ENCODE measurements at places on chromosomes 13 and 19.

GRCh38 chr19:27748551-27749152 lies 1464.3 kb downstream of the UQCRFS1 start:
- DNase-seq = no peak

DNA sequence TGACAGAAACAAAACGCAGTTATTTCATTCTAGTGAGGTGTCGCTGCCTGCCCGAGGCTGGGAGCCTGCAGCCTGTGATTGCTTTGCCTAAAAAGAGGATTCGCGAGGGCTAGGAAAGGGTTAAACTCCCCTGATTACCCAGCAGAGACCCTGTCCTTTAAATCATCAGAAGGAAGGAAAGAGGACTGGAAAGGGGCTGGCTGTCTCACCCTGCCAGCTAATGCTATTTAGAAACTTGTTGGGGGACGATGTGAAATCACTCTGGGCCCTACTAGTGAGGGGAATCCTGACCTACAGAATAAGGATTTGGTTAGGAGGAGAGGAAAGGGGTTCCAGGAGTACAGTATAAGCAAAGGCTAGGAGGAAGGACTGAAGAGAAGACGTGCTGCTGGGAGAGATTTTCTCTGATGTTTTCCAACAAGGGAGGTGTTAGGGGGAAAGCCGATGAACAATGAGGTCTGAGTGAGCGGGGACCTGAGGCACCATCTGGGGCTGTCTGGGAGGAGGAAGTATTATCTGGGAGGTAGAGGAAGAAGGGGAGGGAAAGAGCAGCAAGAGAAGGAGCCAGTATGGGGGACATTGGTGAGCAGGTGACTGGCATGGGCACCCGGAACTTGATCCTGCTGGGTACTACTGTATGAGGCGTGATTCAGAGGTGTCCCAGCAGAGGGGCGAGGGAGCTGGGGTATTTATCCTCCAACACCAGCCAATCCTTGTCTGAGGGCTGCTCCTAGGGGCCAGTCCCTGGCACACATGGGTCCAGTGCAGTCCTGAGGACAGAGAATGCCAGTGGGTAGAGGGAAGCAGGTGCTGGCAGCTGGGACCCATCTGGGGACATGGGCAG lies 55.7 kb upstream of the PTPRS start:
- DNase-seq = no peak

GRCh38 chr13:37667702-37668101 lies 69.1 kb upstream of the POSTN start:
- DNase-seq = no peak

DNA sequence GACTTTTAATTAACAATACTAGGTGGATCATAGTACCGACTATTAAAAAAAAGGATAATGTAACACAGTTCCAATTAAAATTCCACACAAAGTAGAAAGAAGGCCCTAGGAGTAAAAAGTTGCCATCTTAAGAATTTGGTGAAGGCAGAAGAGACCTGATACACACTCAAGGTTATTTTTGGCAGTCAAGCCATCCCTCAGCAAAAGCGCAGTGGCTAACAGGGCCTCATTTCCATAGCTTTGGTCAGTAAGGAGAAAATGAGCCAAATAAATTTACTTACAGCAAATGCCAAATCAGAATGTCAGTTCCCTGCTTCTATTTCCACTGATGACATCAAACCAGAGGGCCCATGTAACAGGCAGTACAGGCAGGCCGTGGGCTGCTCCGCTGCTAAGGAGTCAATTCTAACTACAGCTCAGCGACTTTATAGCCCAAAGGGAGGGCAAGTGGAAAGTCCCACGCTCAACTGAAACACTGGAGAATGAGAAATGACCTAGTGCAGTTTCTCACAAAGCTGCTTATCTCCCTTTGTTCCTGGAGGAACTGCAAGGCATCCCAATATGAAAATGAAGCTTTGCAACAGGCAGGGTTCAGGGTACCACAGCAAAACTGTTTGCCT lies 6.3 kb downstream of the ARGLU1 start:
- no peak for DNase-seq

- no peak for DNase-seq
Observed at GRCh38 chr13:33677215-33677614, 140.7 kb upstream of the RFC3 start.

DNA sequence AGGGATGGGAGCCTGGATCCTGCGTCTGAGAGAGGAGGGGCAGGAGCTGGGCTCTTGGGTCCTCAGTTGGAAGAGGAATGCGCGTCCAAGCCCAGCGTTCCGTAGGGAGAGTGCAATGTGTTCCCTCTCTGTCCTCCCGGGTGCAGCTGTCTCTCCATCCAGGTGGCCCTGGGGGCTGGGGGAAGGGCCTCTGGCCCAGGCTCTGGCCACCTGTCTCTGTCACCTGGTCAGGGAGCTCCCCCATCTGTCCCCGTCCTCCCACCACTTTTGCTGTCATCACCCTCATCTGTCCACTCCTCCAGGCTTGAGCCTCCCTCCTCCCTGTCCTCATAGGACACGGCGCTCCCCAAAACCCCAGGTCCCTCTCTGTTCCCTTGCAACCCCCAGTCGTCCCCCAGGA lies 3.7 kb upstream of the SBK2 start:
- peak; percentile 20 for DNase-seq

GRCh38 chr19:52536448-52536800 lies 9.0 kb downstream of the ZNF808 start:
- DNase-seq = no peak

- DNase-seq = peak; percentile 82
Observed at GRCh38 chr13:76473552-76474134, 412.6 kb downstream of the KCTD12 start.

GRCh38 chr19:35560677-35561076 lies 2.8 kb downstream of the ATP4A start:
- no peak for DNase-seq

GRCh38 chr13:52978989-52979388 lies 49.6 kb upstream of the OLFM4 start:
- DNase-seq = no peak

- no peak for DNase-seq
Observed at GRCh38 chr13:64538711-64539110, 2691.4 kb downstream of the PCDH9 start.

DNA sequence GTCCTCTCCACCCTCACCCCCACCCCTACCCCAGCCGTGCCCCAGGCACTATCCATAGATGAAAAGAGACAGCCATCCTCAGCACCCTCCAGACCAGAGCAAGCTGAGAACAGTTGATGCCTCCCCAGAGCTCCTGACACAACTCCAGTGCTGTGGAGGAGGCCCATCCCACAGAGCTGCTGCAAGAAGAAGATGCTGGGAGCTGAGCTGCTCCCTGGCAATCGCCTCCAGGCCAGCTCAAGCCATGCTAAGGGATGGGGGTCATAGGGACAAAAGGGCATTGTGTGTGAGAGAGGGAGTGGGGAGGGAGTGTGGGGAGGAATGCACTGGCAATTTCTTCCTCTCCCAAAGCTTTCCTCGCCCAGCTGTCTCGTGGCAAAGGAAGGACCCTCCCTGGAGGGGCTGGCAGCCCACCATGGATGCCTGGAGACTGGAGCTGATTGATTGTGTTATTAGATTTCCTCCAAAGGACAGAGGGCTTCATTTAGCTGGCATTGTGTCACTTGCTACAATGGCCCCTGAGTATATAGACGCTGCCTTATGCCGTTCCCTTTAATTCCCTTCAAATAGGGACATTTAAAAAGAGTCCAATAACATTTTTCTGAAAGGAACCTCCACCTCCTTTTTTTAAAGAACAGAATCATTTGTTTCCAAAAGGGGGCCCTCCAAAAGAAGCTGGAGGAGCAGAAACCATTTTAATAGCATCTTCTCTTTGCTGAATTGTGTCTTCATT lies 476.4 kb downstream of the FOXO1 start:
- no peak for DNase-seq

DNA sequence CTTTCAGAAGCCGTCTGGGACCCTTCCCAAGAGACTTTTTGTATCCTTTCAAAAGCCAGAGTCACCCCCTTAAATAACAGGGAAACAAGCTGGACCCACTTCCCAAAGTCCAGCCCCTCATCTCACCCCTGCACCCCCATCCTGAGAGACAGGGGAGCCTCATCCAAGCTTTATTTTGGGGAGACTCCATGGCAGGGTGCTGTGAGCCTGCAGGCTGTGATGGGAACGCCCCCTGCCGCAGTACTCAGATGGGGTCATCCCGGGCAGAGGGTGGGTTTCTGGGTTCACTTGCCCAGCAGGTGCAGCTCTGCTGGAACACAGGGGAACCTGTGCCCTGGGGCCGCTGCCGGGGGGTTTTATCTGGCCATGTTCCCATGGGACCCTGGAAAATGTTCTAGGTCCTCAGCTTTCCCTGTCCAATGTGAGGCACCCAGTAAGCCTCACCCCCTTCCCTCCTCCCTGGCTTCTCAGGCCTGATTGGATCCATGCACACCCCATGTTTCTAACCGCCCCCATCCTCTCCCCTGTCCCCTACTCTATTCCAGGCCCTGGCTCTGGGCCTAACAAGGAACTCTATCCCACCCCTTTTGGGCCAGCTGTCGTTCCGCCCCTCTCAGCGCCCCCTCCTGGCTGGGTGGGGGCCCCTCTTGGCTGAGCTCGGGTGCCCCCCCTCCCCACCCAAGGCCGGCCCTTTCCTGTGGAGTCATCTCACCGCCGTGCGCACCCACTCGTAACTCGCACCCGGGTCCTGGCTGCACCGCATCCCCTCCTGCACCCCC lies 1.0 kb downstream of the HIF3A start:
- no peak for DNase-seq

DNA sequence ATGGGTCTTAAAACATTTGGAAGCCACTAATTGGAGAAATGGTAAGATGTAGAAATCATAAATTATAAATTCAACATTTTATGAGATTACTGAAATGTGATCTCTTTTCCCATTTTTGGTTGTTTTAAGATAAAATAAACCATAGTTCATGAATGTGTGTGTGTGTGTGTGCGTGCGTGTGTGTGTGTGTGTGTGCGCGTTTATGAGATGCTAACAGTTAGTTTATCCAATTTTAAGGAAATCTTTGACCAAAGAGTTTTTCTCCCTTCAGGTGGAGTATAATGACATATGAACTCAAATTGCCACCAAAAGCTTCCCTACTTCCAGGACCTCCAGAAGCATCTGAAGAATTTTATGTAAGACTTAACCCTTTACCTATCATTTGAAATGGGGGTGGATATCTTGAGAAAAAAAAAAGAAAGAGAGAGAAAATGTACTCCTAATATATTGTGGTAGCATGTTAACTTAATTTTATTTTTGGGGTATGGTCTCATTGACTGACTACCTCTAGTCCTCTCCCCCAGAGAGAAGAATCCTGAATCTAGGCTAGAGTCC lies 98.1 kb upstream of the AKAP11 start:
- DNase-seq = no peak

GRCh38 chr13:112772539-112772909 lies 82.7 kb downstream of the ATP11A start:
- no peak for DNase-seq

GRCh38 chr19:1393841-1394240 lies 7.5 kb downstream of the GAMT start:
- DNase-seq = no peak

GRCh38 chr13:20064128-20064527 lies 96.7 kb downstream of the GJA3 start:
- DNase-seq = no peak

GRCh38 chr19:16327911-16328823 lies 3.5 kb downstream of the KLF2 start:
- DNase-seq = no peak

DNA sequence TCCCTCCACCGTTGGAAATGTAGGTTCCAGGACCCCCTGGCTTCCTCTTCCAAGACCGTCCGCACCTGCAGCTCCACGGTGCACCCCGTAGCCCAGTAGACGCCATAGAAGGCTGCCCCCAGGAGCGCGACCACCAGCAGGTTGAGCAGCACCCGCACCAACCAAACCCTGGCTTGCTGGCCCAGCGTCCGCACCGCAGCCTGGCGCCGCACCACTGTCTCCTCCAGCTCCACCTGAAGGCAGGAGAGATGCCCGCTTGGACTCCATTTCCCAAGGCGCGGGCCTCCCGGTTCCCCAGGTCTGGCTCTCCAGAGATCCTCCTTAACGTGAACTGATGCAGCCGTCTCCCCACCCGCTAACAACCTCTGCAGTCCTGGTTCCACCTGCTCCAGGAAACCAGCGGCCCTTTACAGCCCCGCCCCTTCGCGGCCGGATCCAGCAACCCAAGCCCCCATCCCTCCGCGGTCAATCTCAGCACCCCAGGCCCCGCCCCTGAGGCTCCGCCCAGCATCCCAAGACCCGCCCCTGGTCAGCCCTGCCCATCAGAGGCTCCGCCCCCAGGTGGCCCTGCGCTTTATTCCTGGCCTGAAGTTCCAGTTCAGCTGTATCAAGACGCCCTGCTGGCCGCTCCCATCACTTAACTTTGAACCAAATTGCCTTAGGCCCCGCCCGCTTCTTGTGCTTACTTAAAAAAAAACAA lies 5.0 kb upstream of the LENG1 start:
- DNase-seq = no peak

- no peak for DNase-seq
Observed at GRCh38 chr13:90552702-90553101, 794.8 kb upstream of the MIR17HG start.

DNA sequence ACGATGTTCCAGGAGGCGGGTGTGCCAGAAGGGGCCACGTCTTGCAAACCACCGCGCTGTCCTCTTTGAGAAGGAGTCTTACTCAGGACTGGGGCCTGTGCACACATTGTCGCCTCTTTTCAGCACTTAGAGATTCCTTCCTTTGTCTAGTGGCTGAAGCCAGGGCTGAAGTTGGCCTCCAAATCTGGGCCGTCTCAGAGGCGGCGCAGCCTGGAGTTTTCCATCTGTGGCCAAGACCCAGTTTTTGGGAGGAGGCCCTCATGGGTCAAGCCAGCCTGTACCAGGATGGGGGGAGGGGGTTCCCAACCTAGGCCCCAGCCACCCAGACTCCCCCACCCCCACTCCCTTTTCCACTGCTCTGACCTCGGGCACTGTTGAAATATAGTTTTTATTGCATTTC lies 11.8 kb downstream of the ANO8 start:
- DNase-seq = no peak

- DNase-seq = no peak
Observed at GRCh38 chr19:14054721-14055120, 7.2 kb downstream of the PALM3 start.

DNA sequence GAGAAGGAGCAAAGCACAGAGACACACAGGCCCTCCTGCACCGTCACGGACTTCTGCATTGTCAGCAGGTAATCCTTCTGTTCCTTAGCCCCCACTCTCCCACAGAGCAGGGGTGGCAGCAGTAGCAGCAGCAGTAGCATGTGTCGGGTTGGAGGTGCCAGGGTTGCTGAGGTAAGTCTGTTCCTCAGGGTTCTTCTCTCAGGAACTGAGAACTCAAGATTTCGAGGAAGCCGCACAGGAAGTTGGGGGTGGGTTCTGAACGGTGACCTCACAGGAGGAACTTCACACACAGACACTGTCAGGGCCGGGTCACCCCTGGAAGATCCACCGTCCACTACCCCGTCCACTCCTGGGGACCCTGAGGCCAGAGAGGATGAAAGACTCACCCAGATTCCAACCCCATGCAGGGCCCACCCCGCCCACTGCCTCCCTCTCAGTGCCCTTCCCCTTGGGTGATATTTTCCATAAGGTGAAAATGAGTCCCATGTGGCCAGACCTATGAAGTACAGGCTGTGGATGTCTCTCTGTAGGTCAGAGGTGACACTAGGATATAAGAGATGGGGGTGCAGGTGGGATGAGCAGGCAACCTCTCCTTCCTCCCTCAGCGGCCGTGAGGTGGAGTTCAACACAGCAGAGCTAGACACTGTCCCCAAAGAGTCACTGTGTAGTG lies at the start of gene SIGLEC12:
Gene SIGLEC12, minus strand, starts transcription at position 207 of the 670 bp plus-strand sequence. Its CDS starts 67 bp downstream, at position 140.
- DNase-seq = no peak

GRCh38 chr13:79549355-79550106 lies 68.6 kb downstream of the NDFIP2 start:
- no peak for DNase-seq
